Cerebellar nuclear complex (tissue), 1 donor: ENCODE measurements at places on chromosomes 2 and 18.

- no peak for DNase-seq
Observed at GRCh38 chr2:107215401-107216350, 329.7 kb upstream of the ST6GAL2 start.

GRCh38 chr2:10541081-10541480 lies 93.0 kb upstream of the ODC1 start:
- no peak for DNase-seq

DNA sequence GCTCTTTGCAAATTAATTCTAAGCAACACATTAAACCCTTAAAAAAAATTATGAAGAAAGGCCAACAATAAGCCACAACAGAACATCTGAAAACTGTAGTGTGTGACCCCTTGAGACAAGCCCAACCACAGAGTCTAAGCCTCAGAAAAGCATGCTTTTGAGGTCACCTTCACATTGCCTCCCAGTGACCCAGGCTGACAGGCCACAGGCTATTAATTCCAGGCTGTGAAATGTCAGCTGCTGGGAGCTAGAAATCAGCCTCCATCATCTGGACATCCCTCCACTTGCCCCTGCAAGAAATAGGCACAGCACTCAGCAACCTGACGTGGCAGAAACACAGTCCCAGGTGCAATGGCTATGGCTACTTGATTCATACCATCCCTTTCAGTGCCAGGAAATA lies 179.4 kb upstream of the ZFP36L2 start:
- no peak for DNase-seq

DNA sequence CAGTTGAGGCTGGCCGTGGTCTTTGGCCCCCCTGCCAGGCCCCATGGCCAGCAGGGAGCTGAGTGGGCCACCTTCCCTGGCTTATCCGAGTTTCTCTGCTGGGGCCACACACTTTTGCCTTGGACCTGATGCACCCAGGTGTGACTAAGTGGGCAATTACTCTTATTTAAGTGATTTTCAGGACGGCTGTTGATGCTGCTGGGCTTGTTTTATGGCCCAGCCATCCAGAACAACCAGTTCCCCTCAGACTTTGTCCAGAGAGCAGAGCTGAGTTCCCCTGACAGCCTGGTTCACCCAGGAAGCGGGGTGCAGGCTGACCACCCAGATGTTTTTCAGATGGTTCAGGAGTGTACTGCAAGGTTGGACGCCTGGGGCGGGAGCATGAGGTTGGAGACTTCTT lies 68.8 kb downstream of the GLI2 start:
- no peak for DNase-seq

DNA sequence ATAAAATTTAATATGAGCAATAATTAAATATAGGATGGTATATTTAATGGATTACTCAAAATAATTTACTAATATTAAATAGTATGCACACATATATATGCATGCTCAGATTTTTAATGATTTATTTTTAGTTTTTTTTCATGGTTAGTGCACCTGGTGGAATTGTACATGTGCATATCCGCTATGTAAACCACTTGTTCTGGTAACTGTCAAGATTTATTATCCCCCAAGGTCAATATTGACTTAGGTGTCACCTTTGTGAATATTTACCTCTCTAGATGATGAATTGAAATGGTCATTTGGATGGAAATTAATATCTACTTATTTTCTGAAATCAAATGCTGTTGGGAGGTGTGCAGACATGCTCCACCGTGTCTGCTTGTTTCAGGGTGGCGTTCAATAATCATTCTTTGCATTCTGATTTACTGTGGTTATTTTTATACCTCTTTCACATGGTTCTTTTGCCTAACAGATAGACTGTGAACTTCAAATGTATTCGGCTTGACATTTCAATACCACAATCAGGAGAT lies 14.7 kb downstream of the CNTNAP5 start:
- DNase-seq: no peak

GRCh38 chr2:7953195-7953594 lies 728.7 kb upstream of the ID2 start:
- DNase-seq: no peak

DNA sequence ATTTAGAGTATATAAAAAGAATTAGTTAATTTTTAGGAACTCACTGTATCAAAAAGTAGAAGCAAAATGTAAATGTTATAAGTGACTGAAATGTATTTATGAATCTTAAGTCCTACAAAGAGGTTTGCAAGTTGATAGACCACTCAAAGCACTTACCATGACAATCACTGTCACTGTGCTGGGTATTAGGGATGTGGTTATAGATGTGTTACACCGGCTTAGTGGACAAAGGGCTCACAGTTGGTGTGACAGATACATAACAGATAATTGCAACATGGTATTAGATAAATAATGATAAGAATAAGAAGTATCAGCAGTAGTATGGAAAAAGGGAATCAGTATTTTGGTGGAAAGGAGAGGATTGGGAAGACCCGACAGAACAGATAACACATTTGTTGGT lies 21.6 kb downstream of the AGFG1 start:
- DNase-seq: no peak

DNA sequence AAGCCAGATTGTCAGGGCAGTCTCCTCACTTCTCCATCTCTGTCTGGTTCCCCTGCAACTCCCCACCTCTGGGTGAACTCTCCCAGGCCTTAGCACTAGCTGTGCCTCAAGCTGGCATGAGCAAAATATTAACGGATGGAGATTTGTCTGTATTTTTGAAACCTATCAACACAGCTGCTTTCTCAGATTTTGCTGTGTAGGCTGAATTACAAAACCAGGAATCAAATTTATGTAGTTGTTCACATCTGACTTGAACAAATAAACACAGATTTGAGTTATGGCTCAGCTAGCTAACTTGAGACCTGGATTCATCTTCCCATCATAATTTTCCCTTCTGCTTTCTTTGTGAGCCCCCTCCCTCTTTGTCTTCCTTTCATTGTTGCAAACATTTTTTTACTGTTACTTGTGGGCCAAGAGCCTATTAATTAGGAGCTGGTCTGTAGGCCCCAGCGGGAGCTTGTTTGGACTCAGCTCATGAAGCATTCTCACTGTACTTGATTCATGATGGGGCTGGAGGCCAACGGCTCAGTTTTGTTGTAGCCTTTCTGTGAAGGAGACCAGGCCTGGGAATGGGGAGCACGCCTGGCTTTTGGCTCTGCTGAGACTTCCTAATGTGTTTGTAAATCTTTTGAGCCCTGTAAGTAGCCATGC lies 164.1 kb upstream of the GATA6 start:
- no peak for DNase-seq

GRCh38 chr2:123746006-123746405 lies 279.1 kb upstream of the CNTNAP5 start:
- no peak for DNase-seq

GRCh38 chr2:54396107-54396506 lies 60.0 kb upstream of the SPTBN1 start:
- no peak for DNase-seq

DNA sequence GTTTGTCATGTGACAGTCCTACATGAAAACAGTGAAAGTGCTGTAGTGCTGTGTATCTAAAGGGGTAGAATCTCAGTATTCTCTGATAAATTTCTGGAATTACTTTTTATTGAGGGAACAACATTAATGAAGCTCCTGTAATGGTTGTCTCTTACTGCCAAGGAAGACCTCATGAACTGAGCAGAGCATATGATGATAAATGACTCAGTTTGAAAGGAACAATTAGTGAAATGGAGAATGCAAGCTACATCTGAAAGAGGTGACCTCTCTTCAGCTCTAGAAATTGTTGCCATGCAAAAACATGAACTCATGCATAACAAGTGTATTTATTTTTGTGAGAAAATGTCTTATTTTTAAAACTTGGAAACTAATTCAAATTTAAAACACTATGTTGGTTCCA lies 93.6 kb downstream of the SCN9A start:
- no peak for DNase-seq

DNA sequence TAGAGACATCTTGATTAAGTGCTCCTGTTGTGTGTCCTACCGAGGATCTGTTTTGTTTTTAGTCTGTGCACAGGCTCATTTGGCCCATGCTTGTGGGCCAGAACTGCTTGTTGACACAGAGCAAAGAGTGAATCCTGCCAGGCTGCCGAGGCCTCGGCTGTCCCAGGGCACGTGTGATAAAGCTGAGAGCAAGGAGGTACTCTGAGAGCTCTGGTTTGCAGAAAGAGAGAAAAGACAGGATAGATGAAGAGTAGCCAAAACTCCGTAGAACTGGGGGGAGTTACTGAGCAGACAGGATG lies 175.1 kb downstream of the FAM210A start:
- no peak for DNase-seq

- no peak for DNase-seq
Observed at GRCh38 chr2:129791712-129792111, 187.8 kb upstream of the RAB6C start.

DNA sequence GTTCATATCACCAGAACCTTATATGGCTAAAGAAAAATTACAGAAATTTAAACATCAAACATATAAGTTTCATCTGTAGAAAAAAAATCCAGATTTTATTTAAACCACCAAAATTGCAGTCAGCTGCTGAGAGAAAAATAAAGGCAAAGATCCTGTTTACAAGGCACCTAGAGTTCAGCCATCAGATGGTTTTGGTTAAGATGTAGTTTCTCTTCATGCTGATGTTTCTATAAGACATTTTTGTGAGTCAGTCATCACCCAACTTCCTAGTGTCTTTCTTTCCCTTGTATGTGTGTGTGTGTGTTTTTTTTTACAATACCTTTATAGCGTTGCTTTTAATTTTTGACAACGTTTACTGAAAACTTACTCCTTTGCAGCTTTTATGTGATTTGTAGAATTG lies 26.1 kb upstream of the MMADHC start:
- DNase-seq: no peak

DNA sequence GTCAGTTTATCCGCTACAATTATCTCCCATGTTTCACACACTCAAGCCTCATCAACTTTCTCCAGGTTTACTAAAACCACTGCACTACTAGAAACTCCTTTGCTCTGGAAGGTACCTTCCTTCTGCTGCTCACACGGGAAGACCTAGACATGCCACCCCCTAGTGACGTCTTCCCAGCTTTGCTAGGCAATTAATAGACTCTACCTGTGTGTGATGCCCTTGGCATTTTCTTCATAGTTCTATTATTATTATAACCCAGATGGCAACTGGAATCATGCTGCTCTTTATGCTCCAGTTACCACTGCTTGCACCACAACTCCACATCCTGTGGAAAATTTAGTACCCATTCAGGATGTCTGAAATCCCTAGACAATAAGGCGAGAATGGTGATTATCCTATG lies 42.4 kb downstream of the CACNB4 start:
- no peak for DNase-seq

DNA sequence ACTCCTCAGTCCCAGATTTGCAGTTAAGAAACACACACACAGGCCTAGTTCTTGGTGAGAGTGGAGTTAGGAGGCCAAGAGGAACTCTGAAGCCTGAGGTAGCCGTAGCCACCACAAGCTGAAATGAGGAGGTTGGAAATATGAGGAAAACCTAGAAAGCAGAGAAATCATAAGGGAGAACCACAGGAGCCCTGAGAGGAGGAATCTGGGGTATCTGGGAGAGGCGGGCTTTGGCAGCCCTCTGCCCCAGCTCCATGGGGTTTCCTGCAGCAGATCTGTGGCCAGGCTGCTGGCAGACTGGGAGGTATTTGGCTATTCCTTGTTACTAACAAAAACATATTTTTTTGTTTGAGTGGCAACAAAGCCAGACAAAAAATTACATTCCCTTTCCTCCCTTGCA lies 11.0 kb downstream of the SOX11 start:
- no peak for DNase-seq

- no peak for DNase-seq
Observed at GRCh38 chr2:39313575-39313974, 69.8 kb upstream of the CDKL4 start.

DNA sequence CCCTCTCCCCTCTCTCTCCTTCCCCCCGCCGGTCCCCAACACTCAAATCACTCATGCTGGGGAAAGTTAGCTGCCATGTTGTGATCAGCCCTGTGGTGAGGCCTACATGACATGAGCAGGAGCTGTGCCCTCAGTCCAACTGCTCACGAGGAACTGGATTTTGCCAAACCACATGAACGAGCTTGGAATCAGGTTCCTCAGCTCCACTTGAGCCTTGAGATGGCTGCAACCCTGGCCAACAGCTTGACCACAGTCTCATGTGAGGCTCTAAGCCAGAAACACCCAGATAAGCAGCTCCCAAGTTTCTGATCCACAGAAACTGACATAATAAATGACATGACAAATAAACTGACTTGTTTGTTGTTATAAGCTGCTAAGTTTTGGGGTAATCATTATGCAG lies 38.4 kb downstream of the ARL4C start:
- DNase-seq: no peak

GRCh38 chr18:58516514-58517285 lies 112.2 kb downstream of the ALPK2 start:
- no peak for DNase-seq

GRCh38 chr18:40577239-40577980 lies 1377.6 kb upstream of the PIK3C3 start:
- no peak for DNase-seq

GRCh38 chr18:33696332-33697162 lies 118.5 kb downstream of the ASXL3 start:
- DNase-seq: no peak

DNA sequence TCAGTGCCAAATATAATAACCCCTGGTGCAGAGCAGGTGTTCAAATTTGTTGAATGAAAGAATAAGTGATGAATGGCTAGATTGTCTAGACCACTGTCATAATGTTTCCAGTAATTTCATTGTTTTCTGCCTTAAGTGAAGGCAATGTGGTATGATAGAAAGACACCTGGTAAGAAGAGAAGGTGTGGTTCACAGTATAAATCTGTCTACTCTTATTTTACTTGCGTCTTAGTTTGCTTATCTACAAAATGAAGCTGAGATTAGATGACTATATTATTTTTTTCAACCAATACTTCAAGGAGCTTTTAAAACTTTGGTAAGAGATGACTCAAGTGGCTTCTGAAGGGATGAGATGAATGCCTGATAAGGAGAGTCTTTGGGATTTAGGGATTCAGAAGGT lies 788.4 kb downstream of the EPHA4 start:
- no peak for DNase-seq

DNA sequence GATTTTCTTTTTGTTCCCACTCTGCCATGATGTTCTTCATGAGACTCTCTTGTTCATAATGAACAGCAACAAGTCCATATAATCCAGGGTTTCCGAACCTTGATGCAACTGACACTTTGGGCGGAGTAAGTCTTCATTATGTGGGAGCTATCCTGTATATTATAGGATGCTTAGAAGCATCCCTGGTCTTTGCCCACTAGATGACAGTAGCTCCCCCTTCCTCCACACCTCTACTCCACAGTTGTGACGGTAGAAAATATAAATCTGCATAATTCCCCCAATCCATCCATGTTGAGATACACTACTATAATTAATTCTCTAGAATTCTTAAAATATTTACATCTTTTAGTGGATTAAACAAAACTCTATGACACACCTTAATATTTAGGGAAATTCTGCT lies 482.2 kb upstream of the CELF4 start:
- DNase-seq: no peak

- DNase-seq: no peak
Observed at GRCh38 chr2:15941871-15942710, 1.7 kb downstream of the MYCN start.

- DNase-seq: no peak
Observed at GRCh38 chr2:147810883-147811765, 33.7 kb upstream of the ACVR2A start.

GRCh38 chr2:72533765-72534164 lies 292.1 kb downstream of the EXOC6B start:
- DNase-seq: no peak

- no peak for DNase-seq
Observed at GRCh38 chr2:101696272-101697123, 1.0 kb upstream of the MAP4K4 start.

- DNase-seq: no peak
Observed at GRCh38 chr2:37322368-37322767, 2.3 kb downstream of the PRKD3 start.

- no peak for DNase-seq
Observed at GRCh38 chr2:62964050-62964449, 86.6 kb upstream of the OTX1 start.
